Adrenal gland (tissue), 19 donors: ENCODE measurements at places on chromosomes 11 and 22. TPM values are rescaled to one million over a fixed set of nuclear protein-coding genes. Genes with fewer than 3 reads are reported as not detected.

- H3K4me3 ChIP-seq: no peak overlapping the region
- no peaks in the 10 kb centered on the region for H3K27me3 ChIP-seq
- no peaks in the 10 kb centered on the region for H3K4me1 ChIP-seq
Measured at GRCh38 chr11:32821517-32821916, 8.2 kb upstream of the PRRG4 start.

- H3K27me3 ChIP-seq: no peaks in the 10 kb centered on the region
- H3K4me3 ChIP-seq: no peak overlapping the region
- H3K4me1 ChIP-seq: peaks cover 6% of the 10 kb centered on the region
- no peaks in the 10 kb centered on the region for H3K36me3 ChIP-seq
- H3K27ac ChIP-seq: no peak overlapping the region
Measured at GRCh38 chr22:30990690-30991089, 21.6 kb downstream of the TUG1 start.

- DNase-seq: no peak
- H3K27me3 ChIP-seq: no peaks in the 10 kb centered on the region
- H3K4me1 ChIP-seq: no peaks in the 10 kb centered on the region
- no peaks in the 10 kb centered on the region for H3K36me3 ChIP-seq
Measured at GRCh38 chr11:19458721-19459120, 218.0 kb upstream of the E2F8 start.

The TNNT3 gene
- 0.81 TPM for total RNA-seq

The C11orf58 gene
- 121 TPM for total RNA-seq

DNA sequence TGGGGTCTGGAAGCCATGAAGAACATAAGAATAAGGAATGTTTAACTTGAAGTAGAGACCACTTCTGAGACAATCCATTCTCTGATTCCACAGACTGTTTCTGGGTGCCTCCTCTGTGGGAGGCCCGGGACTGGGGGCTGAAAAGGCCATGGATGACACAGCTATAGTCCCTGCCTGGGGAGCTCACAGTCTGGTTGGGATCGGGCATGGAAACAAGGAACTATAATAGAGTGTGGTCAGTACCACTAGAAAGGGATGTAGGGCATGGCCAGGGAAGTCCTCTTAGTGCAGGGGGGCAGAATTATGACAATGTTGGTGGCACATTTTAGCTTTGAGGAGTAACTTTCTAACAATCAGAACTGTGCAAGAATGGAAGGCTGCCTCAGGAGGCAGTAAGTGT, 9.2 kb upstream of the KCNE3 start:
- H3K36me3 ChIP-seq: no peaks in the 10 kb centered on the region
- H3K4me1 ChIP-seq: no peaks in the 10 kb centered on the region
- no peak overlapping the region for H3K27ac ChIP-seq
- DNase-seq: no peak
- no peak overlapping the region for H3K4me3 ChIP-seq

GRCh38 chr11:17471501-17471900, 5.1 kb downstream of the ABCC8 start:
- DNase-seq: no peak
- no peak overlapping the region for H3K4me3 ChIP-seq
- H3K36me3 ChIP-seq: no peaks in the 10 kb centered on the region
- peaks cover 23% of the 10 kb centered on the region for H3K27me3 ChIP-seq
- no peaks in the 10 kb centered on the region for H3K4me1 ChIP-seq
- no peak overlapping the region for H3K27ac ChIP-seq

DNA sequence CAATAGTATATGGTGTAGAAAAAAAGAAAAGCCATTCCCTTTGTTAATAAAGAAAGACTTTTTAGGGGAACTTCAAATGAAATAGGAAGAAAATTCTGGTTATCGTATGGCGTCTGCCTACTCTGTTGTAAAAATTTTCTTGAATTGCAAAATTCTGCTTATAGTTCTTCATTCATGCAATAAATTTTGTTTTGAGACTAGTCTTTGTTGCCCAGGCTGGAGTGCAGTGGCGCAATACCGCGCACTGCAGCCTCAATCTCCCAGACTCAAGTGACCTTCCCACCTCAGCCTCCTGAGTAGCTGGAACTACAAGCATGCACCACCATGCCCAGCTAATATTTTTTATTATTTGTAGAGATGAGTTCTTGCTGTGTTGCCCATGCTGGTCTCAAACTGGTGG, 5.8 kb downstream of the DDIAS start:
- no peaks in the 10 kb centered on the region for H3K27me3 ChIP-seq
- H3K27ac ChIP-seq: no peak overlapping the region
- no peak for DNase-seq
- no peaks in the 10 kb centered on the region for H3K4me1 ChIP-seq
- H3K4me3 ChIP-seq: no peak overlapping the region

The OR51I1 gene
- 0.94 TPM for total RNA-seq

DNA sequence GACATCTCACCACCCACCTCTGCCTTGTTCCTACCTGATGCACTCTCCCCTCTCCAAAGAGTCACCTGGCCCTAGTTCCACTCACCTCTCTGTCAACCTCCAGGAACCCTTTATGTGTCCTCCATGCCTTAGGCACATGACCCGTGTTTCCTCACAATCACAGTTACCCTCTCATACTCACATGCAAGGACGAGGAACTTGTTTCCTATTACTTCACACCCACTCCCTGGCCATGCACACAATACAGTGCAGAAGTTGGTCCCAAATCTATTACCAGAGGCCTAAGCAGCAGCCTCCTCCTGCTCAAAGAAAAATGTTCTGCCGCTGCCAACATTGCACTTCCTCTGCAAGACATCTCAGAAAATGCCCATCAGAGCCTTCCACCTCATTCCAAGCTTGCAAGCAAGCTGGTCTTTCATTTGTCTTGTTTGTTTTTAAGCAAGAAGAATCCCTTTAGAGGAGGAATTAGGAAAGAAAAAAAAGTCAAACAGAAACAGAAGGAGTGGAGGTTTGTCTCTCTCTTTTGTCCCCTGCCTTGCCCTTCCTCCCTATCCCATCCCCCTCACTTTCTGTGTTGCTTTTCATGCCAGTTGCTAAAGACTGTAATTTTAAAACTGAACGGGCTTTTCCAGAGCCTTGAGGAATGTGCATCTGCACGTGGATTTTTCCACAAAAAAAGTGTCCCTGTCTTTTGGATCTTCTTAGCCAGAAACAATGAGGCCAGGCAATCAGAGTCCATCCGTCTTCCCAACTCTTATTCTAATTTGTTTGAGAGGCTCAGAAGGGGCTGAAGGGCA, 63.4 kb downstream of the KCNJ1 start:
- H3K36me3 ChIP-seq: no peaks in the 10 kb centered on the region
- H3K4me3 ChIP-seq: no peak overlapping the region
- DNase-seq: no peak

- no peaks in the 10 kb centered on the region for H3K4me1 ChIP-seq
- no peaks in the 10 kb centered on the region for H3K36me3 ChIP-seq
- H3K27me3 ChIP-seq: peaks cover 3% of the 10 kb centered on the region
- H3K27ac ChIP-seq: no peak overlapping the region
Measured at GRCh38 chr11:2205981-2206690, 34.5 kb upstream of the TH start.

- H3K36me3 ChIP-seq: no peaks in the 10 kb centered on the region
- H3K4me3 ChIP-seq: no peak overlapping the region
- no peak for DNase-seq
- H3K27me3 ChIP-seq: no peaks in the 10 kb centered on the region
Measured at GRCh38 chr11:121435551-121436511, 16.3 kb upstream of the SORL1 start.

GRCh38 chr11:81895258-81895657, 838.4 kb downstream of the FAM181B start:
- no peak overlapping the region for H3K4me3 ChIP-seq
- H3K27me3 ChIP-seq: no peaks in the 10 kb centered on the region
- no peak for DNase-seq
- H3K4me1 ChIP-seq: no peaks in the 10 kb centered on the region

GRCh38 chr22:19970479-19971275, 29.1 kb upstream of the TXNRD2 start:
- peaks cover 30% of the 10 kb centered on the region for H3K4me1 ChIP-seq
- H3K27me3 ChIP-seq: no peaks in the 10 kb centered on the region
- peak overlapping the region; percentile 84 for H3K27ac ChIP-seq
- peaks cover 30% of the 10 kb centered on the region for H3K36me3 ChIP-seq
- DNase-seq: peak; percentile 78

DNA sequence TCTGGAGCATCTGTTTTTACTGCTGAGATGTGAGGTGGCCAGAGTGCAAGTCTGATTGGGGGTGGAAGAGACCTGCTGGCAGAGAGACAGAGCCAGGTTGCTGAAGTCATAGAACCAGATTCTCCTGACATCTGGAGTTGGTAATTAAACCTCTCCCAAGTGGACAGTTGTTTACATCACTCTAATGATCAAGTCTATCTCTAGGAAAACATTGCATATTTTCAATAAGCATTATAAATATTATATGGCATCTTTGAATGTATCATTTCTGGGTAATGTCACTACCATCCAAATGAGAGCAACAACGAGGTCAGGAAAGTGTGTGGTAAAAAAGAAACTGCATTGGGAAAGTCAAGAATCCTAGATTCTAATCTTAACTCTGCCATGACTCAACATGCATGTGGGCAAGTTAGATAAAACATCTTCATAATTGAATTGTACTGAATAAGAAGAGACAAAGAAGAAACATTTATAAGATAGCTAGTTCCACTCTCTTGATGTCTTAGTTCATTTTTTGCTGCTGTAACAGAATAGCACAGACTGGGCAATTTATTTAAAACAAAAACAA, 351.2 kb upstream of the API5 start:
- DNase-seq: no peak
- no peaks in the 10 kb centered on the region for H3K27me3 ChIP-seq
- no peaks in the 10 kb centered on the region for H3K4me1 ChIP-seq
- no peak overlapping the region for H3K27ac ChIP-seq
- H3K36me3 ChIP-seq: no peaks in the 10 kb centered on the region

DNA sequence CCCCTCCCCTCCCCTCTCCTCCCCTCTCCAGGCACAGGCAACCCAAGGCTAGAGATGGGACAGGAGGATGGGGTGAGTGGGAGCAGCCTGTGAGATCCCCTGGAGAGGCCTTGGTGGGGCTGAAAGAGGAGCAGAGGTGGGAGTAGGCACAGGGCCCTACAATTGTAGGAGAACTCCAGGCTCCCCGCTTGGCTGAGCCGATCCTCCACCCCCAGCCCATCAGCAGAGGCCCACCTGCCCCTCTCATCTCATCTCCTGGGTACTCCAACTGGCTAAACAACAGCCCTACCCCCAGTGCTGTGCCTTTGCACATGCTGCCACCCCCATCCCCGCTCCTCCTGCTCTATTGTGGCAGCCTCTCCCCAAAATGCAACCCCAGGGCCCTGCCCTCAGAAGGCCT, 52.0 kb upstream of the A4GALT start:
- H3K4me1 ChIP-seq: peaks cover 13% of the 10 kb centered on the region
- H3K4me3 ChIP-seq: no peak overlapping the region
- no peaks in the 10 kb centered on the region for H3K27me3 ChIP-seq
- DNase-seq: no peak

- H3K36me3 ChIP-seq: no peaks in the 10 kb centered on the region
- no peak overlapping the region for H3K27ac ChIP-seq
- DNase-seq: no peak
- no peak overlapping the region for H3K4me3 ChIP-seq
- H3K4me1 ChIP-seq: no peaks in the 10 kb centered on the region
Measured at GRCh38 chr11:134543241-134543640, 131.2 kb upstream of the B3GAT1 start.

GRCh38 chr11:33434294-33434693, 177.1 kb downstream of the HIPK3 start:
- no peak overlapping the region for H3K4me3 ChIP-seq
- H3K27ac ChIP-seq: no peak overlapping the region
- no peaks in the 10 kb centered on the region for H3K36me3 ChIP-seq
- no peaks in the 10 kb centered on the region for H3K27me3 ChIP-seq
- H3K4me1 ChIP-seq: no peaks in the 10 kb centered on the region

DNA sequence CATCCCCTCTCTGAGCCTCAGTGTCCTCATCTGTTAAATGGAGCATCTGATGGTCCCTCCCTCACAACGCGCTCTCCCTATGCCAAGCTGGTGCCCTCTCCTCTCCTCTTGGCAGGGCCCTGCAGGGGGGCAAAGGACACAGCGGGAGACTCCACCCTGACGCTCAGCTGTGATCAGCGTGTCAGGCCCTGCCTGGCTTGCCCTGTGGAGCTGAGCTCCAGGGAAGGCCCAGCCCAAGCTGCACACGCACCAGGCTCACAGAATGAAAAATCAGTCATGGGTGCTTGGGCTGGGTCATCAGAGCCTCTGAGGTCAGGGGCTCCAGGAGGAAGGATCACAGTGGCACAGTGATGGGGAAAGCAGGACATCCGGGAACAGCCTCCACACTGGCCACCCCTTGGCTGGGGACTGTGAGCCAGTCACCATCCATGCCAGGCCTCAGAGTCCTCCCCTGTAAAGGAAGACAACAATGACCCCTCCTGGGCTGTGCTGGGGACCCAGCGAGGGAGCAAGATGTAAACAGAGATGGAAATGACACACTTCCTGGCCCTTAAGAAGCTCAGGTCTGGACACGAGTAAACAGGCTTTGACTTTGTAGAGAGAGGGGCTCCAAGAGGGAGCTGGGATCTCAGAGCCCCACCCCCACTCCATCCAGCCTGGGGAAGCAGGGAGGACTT, 36.6 kb downstream of the RPL3 start:
- peaks cover 7% of the 10 kb centered on the region for H3K4me1 ChIP-seq
- H3K36me3 ChIP-seq: no peaks in the 10 kb centered on the region
- H3K4me3 ChIP-seq: no peak overlapping the region
- H3K27ac ChIP-seq: peak overlapping the region; percentile 77
- DNase-seq: peak; percentile 43

The MYO7A gene
- total RNA-seq: 81.8 TPM

- no peaks in the 10 kb centered on the region for H3K4me1 ChIP-seq
- no peak overlapping the region for H3K27ac ChIP-seq
- H3K36me3 ChIP-seq: no peaks in the 10 kb centered on the region
- H3K27me3 ChIP-seq: no peaks in the 10 kb centered on the region
Measured at GRCh38 chr22:49296561-49296960, 531.1 kb downstream of the BRD1 start.

The KCNQ1OT1 gene
- 0.84 TPM for total RNA-seq

GRCh38 chr11:57791321-57792059, 29.9 kb downstream of the CTNND1 start:
- no peaks in the 10 kb centered on the region for H3K27me3 ChIP-seq
- no peaks in the 10 kb centered on the region for H3K36me3 ChIP-seq
- H3K27ac ChIP-seq: no peak overlapping the region
- H3K4me3 ChIP-seq: no peak overlapping the region

- DNase-seq: no peak
- H3K36me3 ChIP-seq: no peaks in the 10 kb centered on the region
- H3K4me1 ChIP-seq: no peaks in the 10 kb centered on the region
- no peaks in the 10 kb centered on the region for H3K27me3 ChIP-seq
- no peak overlapping the region for H3K4me3 ChIP-seq
Measured at GRCh38 chr11:16774936-16775613, 36.6 kb downstream of the C11orf58 start.

The NECTIN1 gene
- 3.2 TPM for total RNA-seq
